ENCODE measurements at places on chromosomes 3 and 15.

GRCh38 chr3:192039593-192039992 is 578.6 kb downstream of the PYDC2 start:
- no peak for DNase-seq

GRCh38 chr3:183123891-183124290 is 24.6 kb upstream of the MCCC1 start:
- DNase-seq, result no peak

DNA sequence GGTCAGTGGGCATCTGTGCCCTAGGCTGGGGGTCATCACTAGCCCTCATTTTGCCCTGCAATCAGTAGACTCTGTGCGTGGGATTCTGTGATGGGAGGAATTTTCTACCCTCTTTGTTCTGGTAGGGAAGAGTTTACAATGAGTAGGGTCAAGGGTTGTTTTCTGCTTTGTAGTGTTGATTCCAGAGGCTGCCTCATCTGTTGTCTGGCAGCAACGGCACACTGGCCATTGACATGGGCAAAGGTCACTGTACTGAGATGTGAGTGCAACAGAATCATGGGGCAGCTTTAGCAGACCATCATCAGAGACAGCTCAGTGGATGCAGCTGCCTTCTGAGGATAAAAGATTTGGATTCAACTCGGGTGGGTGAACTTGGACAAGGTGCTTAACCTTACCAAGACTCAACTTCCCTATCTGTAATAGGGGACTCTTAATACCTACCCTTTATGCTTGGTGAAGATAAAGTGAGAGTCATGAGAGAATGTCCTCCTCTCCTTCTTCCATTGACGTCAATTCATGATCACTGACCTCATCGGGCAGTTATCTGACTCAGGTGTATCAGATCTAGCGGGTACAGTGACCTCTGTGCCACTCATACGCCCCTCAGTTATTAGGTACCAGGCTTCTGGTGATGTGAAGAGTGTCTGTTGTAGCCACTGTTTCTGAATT is 127.5 kb downstream of the RPLP1 start:
- no peak for DNase-seq

DNA sequence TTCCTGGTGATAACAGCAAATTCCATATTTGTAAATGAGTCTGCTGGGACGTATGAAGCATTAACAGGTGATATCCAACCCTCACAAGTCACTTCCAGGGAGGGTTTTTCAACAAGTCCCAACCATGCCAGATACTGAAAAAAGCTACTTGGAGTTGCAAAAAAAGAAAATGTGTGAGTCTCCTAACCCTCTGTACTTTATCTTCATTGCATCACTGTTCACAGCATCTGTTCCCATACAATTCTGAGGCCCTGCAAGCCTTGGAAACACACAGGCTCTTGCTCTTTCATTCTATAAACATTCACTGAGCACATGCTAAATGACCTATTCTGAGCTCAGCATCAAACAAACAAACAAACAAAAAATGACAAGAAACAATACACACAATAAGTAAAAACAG is 120.8 kb downstream of the RFTN1 start:
- DNase-seq, result no peak

- no peak for DNase-seq
Observed at GRCh38 chr3:30082652-30083051, 523.7 kb upstream of the TGFBR2 start.

DNA sequence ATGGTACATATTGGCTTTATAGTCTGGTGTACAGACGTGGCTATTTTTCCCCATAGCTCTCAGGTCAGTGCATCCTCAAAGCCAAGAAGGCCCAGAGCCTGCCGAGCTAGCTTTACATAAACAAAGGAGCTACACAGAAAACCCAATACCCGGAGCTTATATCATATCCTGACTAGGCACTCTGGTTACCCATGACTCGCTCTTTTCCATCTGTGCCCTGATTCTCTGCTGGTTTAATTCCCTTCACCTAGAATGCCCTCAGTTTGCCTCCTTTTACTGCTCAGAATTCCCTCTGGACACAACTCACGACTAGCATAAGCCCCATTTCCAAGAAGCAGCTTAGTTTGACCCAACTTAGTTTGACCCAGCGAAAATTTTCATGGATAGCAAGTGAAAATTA is 110.8 kb downstream of the TIGIT start:
- DNase-seq, result peak; percentile 68

GRCh38 chr3:155641956-155642355 is 102.9 kb downstream of the PLCH1 start:
- DNase-seq, result no peak

DNA sequence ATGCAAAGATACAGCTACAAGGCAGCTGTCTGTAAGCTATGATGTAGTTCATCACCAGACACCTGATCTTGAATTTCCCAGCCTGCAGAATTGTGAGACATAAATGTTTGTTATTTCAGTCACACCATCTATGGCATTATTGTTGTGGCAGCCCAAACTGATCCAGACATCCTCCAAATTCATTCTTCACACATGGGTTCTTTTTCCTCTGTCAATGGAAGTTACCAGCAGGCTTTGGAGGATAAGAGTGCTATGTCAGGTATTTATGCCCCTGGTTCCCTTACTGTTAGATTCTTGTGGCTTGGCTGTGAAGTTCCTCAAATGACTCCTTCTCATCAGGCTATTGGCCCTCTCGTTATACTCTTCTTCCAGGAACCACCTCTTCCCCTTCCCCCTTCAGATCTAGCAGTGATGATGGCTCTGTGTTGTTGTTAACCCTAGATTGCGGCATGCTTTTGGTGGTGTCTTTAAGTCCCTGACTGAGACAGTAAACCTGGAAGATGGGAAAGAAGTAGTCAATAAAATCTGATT is 91.0 kb upstream of the CHMP2B start:
- DNase-seq, result no peak

DNA sequence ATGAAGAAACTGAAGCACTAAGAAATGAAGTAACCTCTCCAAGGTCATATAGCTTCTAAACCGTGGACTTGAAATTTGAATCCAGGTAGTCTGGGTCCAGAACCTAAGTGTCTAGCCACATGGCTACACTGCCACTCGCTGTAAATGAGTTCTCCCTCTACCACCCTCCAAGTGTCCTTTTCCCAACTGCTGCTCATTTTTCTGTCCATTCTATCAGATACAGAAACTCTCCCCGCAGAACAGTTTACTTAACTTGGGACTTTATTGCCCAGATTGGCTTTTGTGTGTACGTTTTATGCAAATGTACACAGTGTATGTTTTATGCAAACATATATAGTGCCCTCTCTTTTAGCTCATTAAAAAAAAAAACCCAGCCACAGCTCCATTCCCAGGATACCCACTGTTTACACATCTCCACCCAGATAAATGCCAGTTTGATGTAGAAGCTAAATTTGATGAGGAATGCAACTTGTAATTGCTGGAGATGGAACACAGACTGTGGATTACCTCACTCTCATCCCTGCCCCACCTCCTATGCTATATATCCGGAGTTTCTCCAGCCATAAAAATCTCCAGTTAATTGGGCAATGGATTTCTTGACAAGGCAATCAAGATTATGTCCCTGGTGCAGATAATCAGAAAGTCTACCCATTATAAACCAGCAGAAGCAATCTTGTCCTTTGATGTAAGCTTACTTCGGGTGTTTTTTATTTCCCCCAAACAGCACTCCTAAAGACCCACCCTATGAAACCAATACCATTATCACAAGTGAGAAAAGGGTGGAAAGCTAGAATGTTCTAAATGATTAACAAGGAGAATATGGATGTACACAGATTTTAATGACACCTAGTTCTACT is 42.0 kb downstream of the THBS1 start:
- no peak for DNase-seq

DNA sequence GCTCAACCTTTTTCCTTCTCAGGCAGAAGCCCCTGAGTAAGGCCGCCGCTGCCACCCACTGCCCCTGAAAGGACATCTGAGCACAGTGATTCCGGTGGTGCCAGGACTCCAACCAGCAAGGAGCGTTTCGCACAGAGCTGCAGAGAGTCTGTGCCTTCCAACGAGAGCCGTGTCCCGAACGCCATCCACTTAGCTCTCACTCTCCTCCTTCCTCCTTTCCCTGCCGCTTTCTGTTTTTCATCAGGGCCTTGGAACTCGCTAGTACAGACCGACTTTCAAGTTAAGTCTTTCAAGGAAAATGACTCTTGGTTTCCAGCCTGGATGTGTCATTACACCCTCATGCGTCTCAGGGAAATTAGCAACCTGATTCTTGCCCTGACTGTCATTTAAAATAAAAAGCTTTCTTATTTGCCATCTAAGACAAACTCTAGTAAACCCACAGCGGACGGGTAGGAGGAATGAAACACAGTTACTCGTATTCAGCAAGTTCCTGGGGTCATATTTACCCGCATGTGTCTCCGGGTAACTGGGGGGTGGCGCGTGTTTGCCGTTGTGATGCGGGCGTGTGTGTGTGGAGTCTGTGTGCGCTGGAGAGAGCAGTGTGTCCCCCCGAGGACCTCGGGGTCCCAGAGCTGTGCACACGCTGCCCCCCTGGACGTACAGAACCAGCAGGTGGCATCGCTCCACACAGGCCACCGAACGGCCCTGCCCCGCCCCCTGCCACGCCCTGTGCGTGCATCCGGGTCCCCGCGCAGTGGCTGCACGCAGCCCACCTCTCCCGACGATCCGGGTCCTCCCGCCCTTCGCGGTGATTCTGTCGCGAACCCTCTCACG is 30.4 kb upstream of the ALDH1A3 start:
- DNase-seq, result peak; percentile 65

DNA sequence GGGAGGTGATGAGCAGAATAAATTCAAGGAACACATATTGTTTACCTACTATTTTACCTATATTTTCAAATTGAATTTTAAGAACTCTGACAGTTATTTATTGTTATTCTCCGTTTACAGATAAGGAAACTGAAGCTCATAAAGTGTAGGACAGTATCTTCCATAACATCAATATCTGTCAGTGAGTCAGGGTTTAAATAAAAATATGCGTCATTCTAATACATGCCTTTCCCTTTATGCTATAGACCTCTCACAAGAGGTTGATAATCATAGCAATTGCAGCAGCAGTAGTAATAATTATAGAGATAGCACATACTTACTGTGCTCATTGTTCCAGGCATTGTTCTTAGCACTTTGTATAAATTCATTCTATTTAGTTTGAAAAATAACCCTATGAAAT is 101.1 kb downstream of the EPHA6 start:
- DNase-seq, result no peak

DNA sequence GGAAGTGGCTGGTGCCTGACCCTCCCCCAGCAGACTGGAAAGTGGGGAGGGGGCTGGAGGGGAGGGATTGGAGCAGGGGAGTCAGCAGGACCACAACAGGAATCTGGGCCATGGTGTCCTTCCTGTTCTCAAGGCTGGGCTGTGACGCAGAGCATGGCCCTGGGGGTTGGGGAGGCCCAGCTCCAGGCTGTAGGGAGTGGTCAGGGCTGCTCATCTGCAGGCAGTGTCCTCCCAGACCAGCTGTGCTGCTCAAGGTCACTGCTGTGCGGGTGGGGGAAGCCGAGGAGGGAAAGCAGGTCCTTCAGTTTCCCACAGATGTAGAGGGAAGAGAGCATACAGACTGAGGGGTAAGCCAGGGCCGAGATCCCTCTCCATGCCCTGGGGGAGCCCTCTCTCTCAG is 40.7 kb downstream of the CYP11A1 start:
- no peak for DNase-seq

DNA sequence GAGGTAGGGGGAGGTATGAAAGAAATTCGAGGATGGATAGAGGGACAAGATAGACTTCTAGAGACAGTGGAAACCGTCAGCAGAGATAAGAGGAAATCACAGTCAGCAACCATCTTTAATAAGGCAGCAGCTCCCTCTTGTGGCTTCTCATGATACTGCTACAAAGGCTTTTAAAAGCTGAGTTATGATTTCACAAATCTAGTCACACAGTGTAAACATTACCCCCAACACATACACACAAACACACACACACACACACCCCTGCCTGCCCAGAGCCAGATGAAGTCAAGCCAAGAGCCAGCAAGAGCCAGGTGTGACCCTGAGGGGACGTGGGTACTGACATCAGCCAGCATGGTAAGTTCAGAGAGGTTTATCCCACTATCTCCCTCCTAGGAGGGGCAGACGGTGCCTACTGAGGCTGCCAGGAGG is 18.9 kb upstream of the TGM5 start:
- DNase-seq, result peak; percentile 52

DNA sequence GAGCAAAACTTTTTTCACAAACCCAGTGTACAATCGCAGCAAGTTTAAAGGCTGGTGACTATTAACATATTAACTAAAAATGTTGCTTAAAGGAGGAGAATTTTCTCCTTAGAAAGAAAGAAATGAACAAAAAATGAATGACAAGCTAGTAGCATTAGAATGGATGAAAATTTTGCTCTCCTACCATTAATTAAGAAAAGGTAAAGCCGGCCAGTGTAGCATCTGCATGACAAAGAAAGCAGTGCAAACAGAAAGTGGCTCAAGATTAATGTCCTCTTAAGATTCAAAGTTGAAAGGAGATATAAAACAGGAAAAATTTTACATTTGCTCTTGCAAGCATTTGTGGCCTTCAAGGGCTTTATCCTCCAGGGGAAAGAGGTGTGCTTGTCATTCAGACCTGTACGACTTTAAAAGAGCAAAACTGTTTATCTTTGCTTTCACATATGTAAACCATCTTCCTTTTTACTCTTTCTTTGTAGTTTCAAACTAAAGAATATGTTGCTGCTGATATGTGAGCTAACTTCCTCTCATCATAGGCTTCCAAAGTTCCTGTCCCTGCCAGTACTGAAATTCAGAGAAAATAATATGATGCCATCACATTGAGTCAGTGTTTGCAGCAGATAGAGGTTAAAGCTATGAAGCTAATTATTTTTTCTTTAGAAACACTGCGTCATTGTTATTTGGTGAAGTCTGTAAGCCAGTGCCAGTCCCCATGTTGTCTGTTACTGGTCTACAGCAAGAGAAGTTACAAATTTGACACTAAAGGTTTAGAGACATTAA is 439.1 kb upstream of the GRM7 start:
- DNase-seq, result no peak

DNA sequence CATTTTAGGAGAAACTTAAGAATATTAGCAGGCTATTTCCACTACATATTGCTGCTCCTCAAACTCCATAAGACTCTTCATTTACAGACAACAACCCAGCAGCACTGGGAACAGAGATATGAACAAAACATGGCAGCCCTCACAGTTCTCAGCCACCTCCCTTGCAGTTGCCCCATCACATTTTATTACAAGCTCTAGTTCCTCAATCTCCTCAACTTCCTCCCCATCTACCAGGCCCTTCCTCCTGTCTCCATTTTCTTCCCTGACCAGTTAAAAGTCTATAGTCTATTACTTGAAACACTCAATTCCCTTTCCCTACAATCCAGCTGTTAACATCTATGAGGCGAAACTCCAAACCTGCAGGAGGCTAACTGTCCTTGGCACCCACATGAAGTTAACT is 412.5 kb downstream of the TBC1D5 start:
- DNase-seq, result no peak

- DNase-seq, result no peak
Observed at GRCh38 chr3:75886971-75887526, 101.7 kb upstream of the ZNF717 start.

DNA sequence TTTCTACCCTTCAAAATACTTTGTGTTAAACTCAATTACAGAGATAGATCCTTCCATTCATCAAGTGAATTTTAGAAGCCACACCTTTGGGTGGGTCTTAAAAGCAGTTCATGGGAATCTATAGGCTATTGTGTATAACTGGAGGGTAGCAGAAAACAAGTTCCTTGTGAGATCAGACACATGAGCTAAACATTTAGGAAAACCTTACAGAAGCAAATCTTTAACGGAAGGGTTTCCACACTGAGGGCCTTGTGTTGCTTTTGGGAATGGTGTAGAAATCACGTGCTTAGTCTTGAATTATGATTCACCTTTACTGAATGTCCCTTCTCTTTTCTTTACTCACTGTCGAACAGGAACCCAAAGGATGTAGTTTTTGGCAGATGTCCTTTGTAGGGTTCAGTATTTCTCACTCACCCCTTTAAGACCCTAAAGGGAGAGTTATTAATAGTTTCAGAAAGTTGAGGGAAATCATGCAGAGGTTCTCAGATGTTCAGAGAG is 257.3 kb upstream of the CTDSPL start:
- DNase-seq, result no peak
